ENCODE measurements at places on chromosomes 5 and 9.

DNA sequence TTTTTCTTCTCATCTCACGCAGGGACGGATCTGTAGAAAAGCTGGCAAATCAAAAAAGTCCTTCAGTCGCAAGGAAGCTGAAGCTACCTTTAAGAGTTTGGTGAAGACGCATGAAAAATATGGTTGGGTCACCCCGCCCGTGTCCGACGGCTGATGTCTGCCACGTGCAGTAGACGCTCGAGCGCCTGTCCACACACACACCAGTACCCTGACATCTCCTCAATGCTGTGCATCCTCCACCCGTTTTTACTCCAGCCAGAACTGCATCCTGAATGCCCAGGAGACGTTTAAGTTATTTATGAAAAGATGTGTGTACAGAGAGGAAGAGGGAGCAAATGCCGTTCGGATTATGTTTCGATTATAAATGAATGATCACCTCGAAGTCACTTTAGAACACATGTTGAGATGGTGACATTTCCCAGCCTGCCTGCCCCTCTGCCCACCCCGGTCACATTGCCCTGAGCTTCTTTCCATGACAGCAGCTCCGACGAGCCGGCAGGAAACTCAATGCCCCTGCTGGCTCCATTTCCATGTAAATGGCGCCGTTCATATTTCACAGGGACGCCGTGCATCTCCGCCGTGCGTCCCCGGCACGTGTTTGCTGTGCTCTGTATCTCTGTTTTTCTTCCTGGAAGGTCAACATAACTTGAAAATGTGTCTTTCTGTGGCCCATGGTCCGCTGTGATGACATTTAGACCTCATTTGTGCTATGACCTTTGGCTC is 42.7 kb downstream of the UBE2QL1 start:
- no peak for DNase-seq

GRCh38 chr5:87354496-87354895 is 58.2 kb downstream of the CCNH start:
- DNase-seq, result no peak

GRCh38 chr5:157370967-157371366 is 89.0 kb upstream of the NIPAL4 start:
- DNase-seq, result no peak

GRCh38 chr5:75847561-75848021 is 130.4 kb upstream of the POC5 start:
- DNase-seq, result no peak

GRCh38 chr5:34676416-34676815 is 20.3 kb downstream of the RAI14 start:
- DNase-seq, result no peak

GRCh38 chr5:15442193-15442570 is 57.8 kb upstream of the FBXL7 start:
- DNase-seq, result no peak

DNA sequence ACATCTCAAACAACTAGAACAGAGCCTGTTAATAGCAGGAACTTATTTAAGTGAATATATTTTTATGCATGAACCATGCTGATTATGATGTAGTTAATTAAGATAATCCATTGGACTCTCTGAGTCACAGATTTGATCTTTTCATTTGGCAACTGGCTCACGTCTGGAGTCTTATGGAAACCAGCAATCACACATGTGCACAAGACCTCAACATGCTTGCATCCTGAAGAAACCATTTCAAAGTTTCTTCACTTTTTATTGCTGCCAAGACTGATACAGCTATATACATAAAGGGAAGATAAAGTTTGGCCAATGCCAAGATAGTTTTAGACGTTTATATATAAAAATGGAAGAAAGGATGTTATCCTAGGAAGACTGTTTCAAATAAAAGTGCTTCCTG is 13.3 kb upstream of the C9 start:
- DNase-seq, result no peak

GRCh38 chr9:87765521-87765920 is 39.6 kb downstream of the CTSL start:
- no peak for DNase-seq

DNA sequence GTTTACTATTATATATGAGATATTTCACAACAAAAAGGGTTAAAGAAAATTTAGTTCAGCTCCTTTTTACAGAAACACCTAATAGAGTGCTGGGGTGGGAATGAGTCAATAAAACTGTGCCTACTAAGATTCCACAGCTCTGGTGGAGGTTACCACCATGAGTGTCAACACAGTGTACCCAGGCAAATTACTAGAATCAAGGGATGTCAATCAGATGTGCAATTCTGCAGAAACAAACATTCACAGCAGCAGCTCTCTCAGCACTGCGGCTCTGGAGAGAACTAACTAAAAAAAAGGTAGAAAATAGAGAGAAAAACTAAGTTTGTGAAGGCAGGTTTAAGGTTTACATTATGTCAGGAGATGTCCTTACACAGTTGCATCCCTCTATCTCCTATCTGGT is 1313.0 kb downstream of the MAT2B start:
- DNase-seq, result no peak

DNA sequence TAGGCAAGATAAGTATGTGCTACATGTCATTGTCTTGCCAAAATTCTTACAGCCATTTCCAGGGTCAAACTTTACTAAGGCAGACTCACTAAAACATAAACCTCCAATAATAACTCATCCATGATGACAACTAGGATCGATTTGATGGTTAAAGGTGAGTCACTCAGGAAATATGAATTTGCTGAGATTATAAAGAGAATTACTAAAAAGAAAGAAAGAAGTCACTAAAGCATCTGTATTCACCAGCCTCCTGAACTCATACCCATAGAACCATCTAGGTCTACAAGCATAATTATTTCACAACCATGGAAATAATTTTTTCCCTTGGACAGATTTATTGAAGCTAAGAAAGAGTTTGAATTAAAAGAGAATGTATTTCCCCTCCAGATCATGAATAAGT is 258.6 kb downstream of the TLE1 start:
- DNase-seq, result no peak

Data from NCI-H1436 treated with DMSO at 0.1 percent for 48 hours (cell line).